ENCODE measurements at places on chromosomes 3 and 15.

DNA sequence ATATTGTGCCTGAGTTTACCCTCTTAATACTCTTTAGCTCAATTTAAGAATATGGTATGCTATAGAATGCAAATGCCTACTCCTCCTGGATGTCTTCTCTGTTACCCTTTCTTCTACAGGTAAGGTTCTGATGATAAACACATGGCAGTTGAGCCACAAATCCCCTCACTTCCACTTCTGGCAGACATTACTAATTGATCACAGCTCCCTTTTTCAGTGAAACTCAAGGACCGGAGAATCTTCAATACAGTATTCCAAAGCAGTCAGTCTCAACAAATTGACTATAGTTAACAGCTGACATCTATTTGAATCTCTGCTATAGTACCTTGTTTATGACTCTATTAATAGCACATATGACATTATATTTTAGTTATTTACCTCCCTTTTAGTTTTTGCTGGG lies 232.1 kb upstream of the ADAMTS9 start:
- no peak for DNase-seq

DNA sequence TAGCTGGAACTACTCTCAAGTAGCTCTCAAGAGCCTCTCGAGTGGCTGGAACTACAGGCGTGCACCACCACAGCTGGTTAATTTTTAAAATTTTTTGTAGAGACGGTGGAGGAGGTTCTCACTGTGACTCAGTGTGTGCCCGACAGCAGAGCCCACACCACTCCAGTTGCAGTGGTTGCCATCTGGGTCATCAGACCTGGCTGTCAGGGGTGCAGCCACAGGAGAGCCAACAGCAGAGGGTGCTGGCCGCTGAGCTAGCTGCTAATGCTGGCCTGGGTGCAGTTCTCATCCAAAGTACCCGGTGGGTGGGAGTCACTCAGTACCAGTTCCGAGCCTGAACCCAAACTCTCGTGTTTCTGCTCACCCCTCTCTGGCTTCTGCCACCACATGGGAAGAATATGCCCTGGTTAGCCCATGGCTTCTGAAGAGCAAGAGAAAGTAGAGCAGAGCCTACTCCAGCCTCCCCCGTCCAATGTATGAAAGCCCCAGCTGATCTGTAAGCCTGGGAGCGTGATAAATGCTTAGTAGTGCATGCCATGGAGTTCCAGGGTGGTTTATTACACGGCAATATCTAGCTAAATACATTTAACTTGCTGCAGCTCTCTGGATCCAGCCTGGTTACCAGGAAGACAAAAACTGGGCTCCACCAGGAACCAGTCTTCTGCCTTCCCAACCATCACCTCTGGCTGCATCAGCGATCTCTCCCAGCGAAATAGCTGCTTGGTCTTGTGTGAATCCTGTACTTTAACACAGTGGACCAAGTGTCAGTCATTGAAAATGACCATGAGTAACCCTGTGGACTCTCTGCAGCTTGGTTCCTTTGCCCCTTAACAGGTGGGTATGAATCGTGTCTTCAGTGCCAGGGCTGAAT lies 17.1 kb downstream of the UMPS start:
- no peak for DNase-seq

- no peak for DNase-seq
Measured at GRCh38 chr3:70352215-70352614, 39.8 kb upstream of the MDFIC2 start.

- no peak for DNase-seq
Measured at GRCh38 chr3:67517781-67518180, 136.6 kb downstream of the SUCLG2 start.

DNA sequence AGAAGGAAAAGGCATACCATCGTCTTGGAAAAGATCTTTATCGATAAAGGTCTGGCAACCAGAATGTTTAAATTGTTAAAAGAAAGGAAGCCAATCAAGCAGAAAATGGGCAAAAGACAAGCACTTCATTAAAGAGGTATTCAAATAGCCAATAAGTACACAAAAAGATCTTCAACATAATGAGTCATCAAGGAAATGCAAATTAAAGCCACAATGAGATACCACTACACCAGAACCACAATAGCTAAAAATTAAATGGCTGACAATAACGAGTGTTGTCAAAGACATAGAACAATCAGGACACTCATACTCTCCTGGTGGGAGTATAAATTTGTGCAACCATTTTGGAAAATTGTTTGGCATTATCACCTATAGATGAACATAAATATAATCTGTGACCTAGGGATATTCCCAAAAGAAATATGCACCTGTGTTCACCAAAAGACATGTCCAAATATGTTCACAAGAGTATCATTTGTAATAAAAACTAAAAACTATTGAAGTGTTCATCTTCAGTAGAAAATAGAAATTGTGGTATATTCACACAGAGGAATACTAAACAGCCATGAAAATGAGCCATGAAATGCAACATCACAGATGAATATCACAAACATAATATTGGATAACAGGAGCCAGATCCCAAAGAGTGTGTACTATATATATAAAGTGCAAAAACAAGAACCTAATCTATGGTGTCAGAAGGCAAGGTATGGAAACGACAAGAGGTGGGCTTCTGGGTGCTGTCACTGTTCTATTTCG lies 14.4 kb upstream of the BTBD1 start:
- DNase-seq: no peak

Measured in stimulated activated CD4-positive, alpha-beta T cell treated with anti-CD3 and anti-CD28 coated beads, Interleukin-15, amount 100 ng/mL, for 48 hours (primary cell).